ENCODE measurements at places on chromosomes 6 and 20.

DNA sequence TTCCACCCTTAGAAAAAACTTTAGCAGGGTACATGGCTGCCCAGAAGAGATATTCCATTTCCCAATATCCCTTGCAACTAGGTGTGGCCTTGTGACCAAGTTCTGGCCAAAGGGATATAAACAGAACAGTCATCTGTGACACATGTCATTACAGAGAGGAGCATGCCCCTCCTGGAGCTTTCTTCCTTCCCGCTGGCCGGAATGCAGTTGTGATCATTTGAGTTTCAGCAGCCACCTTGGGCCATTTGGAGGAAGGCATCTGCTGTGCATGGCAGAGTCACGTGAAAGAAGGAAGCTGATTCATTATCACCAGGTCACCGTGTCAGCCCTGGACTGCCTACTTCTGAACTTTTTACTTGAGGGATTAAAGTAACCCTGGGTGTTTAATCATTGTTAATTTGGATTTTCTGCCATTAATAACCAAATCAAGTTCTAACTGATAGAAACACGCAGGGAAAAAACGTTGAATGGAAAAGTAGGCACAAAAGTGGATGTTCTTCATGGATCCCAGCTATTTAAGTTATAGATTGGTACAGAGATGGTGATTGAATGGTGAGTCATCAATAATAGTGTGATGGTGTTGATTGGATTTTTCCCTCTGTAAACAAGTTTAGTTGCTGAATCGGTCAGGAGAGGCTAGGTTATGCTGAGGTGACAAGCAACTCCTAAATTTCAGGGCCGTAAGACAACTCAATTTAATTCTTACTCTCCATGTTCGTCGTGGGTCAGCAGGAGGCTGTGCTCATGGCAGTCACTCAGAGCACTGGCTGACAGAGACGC lies 80.7 kb upstream of the CCDC167 start:
- no peak for DNase-seq

DNA sequence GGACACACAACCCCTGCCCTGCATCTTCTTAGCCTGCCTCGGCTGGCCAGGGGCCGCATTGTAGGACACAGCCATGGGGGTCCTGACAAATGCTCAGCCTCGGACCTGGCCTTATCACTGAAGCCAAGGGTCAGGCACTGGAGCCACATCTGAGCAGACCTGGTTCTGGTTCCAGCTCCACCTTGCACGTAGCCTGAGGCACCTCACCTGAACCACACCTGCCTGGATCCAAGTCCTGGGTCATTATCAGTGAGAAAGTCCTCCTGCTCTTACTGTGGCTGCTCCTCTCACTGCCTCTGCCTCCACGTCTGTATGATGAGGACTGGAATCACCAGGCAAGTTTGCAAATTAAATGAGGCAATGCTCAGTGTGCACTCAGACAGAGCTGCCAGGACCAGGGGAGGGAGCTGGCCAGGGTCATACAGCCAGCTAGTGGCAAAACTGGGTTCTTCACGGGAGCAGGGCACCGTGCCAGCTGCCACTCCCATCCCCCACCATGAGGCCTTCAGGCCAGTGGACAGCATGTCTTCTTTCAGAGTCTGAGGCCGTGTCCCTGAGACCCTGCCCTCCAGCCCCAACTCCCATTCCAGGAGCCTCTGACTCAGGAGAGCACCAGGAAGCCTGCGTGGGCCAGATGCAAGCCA lies 40.2 kb downstream of the MRPL14 start:
- DNase-seq: no peak

DNA sequence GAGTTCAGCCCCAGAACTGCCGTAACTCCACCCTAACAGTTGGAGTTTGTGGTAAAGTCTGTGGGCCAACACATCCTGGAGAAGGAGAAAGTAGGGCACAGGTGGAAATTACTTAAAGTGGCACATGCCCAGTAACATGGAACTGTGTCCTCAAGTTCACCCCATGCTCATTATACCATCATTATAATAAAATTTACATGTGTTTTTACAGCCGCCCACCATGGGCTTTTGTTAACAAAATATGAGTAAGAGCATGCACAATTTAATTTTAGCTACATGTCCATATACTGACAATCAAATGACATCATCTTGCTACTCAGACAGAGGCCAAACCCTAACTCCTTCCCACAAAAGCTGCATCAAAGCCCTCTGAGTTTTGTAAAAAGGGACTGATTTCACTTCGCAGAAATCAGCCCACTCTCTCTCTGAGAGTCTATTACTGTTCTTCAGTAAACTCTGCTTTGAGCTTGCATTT lies 17.3 kb upstream of the ELOVL4 start:
- no peak for DNase-seq

DNA sequence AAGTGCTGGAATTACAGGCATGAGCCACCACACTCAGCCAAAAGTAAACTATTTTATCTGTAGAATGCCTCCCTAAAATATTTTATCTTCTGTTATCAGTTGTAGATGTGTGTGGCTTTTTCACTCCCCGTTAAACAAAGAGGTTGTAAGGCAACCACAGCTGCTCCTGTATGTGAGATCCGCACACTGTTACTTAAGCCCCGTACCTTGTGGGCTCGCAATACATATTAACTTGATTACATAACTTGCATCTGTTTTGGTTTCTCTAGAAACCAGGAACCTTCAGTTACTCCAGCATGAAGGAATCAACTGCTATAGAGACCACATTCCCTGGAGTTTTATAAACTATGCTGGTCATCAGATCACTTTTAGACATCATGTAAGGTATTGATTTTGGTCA lies 420.1 kb upstream of the SLC35B3 start:
- DNase-seq: no peak

DNA sequence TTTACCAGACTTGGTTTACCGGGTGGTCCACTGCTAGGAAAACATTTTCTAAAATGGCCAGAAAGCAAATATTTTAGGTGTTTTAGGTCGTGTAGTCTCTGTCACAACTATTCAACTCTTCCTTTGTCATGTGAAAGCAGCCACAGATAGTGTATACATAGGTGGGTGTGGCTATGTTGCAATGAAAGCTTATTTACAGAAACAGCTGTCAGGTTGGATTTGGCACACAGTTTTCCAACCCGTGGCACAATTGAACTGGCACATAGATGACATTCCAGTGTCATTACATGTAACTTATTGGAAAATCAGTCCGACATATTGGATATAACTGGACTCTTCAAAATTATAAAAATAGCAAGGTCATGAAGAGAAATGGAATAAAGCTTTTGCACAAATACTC lies 68.9 kb upstream of the KCNQ5 start:
- no peak for DNase-seq

DNA sequence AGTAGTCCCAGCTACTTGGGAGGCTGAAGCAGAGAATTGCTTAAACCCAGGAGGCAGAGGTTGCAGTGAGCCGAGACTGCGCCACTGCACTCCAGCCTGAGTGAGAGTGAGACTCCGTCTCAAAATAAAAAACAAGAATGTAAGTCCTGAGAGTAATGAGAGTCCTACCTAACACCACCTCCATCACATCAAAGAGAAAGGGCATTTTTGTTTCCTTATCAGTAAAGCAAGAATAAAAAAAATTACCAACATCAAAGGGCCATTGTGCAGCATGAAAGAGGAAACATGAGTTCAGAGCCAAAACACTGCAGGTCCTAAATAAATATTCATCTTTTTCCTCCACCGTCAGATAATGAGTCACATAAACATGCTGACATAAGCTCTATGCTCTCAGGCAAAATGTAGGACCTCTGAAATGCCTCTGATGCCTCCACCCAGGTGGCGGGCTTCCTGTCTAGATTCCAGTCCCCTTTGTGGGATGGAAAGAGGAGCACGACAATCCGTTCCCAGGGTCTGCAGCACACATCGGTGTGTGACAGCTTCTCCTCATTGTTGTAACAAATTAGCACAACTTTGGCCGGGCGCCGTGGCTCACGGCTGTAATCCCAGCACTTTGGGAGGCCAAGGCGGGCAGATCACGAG lies 7.2 kb downstream of the ATP9A start:
- no peak for DNase-seq

- no peak for DNase-seq
Observed at GRCh38 chr20:43974695-43975094, 60.0 kb downstream of the TOX2 start.

- DNase-seq: no peak
Observed at GRCh38 chr20:2521369-2522305, 12.9 kb upstream of the ZNF343 start.

DNA sequence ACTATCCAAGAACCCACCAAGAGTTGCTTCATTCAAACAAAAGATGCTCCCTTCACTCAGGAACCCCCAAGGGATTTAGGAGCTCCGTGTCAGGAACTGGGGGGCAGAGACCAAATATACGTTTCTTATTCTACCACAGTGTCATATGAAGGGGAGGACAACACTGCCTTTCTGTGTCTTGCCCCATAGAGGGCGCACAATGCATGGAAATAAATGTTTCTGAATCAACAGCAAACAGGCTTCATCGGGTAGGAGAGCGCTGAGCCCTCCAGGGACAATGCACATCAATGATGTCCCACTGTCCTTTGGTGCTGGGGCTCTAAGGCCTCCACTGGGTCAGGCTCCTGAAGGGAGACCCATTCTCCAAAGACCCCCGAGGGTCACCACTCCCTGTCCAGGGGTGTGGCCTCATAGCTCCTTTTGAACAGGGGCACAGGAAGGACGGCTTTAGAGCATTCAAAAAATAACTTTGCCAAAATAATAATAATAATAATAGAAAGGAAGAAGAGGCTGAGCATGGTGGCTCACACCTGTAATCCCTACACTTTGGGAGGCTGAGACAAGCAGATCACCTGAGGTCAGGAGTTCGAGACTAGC lies 31.1 kb downstream of the PLG start:
- peak; percentile 3 for DNase-seq

DNA sequence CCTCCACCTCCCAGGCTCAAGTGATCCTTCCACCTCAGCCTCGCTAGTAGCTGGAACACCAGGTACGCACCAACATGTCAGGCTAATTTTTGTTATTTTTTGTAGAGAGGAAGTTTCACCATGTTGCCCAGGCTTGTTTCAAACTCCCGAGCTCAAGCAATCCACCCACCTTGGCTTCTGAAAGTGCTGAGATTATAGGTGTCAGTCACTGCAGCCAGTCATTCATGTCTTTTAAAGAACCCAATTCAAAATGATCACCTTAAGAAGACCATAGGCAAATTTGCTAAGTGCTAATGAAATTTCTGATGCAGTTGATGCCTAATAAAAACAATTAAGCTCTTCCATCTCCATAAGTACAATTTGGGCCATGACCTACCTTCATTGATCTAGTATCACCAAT lies 2.6 kb upstream of the VNN2 start:
- no peak for DNase-seq

DNA sequence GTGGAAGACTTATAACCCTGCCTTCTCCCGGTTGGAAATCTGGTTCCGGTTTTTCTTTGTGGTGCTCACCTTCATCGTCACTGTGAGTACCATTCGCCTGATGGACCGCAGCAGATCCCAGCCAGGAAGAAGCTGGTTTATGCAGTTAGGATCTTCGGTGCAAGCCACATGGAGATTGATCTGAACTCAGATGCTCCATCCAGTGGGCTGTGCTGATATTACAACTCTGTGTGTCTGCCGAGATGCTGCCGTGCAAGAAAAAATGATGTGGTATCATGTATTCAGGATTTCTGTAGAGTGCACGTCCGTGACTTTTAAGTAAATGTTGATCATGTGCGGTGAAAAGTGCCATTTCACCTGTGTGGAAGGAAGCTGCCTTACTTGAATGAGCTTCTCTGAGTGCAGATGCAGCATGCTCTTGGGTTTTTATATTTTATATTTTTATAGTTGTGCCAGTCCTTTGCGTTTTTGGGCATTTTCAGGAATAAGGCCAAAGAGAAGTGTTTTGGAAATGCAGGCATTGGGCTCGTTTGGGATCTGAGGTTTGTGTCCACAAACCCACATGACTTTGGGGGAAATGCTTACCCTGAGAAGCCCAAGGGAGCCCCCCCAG lies 39.2 kb downstream of the DYNLT1 start:
- peak; percentile 34 for DNase-seq

DNA sequence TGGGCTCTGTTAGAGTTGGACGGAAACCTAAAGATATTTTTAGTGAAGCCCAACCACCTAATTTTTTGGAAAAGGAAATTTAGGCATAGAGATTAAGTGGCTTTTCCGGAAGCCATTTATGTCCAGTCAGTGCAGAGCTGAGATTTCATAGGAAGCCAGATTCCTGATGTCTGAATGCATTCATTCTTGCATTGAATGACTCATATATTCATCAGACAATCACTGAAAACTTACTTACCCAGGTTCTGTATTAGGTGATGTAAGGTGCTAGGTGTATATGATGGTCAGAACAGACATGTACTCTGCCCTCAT lies 4.1 kb downstream of the SH3BGRL2 start:
- DNase-seq: no peak

GRCh38 chr20:37490663-37491350 lies 30.2 kb upstream of the NNAT start:
- DNase-seq: no peak

- DNase-seq: no peak
Observed at GRCh38 chr6:149782337-149782736, 32.8 kb downstream of the PCMT1 start.

- no peak for DNase-seq
Observed at GRCh38 chr6:56032715-56033260, 157.4 kb upstream of the BMP5 start.

DNA sequence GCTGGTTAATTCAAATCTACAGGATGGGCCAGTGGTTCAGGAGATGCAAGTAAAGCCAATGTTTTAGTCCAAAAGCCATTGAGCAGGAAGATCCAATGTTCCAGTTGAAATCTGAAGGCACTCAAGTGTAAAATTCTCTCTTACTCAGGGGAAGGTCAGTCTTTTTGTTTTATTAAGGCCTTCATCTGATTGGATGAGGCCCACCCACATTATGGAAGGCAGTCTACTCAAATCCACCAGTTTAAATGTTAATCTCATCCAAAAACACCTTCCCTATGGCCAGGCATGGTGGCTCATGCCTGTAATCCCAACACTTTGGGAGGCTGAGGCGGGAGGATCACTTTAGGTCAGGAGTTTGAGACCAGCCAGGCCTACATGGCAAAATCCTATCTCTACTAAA lies 31.3 kb upstream of the BEND6 start:
- no peak for DNase-seq

GRCh38 chr6:43275801-43276576 lies 22.1 kb upstream of the SLC22A7 start:
- no peak for DNase-seq

DNA sequence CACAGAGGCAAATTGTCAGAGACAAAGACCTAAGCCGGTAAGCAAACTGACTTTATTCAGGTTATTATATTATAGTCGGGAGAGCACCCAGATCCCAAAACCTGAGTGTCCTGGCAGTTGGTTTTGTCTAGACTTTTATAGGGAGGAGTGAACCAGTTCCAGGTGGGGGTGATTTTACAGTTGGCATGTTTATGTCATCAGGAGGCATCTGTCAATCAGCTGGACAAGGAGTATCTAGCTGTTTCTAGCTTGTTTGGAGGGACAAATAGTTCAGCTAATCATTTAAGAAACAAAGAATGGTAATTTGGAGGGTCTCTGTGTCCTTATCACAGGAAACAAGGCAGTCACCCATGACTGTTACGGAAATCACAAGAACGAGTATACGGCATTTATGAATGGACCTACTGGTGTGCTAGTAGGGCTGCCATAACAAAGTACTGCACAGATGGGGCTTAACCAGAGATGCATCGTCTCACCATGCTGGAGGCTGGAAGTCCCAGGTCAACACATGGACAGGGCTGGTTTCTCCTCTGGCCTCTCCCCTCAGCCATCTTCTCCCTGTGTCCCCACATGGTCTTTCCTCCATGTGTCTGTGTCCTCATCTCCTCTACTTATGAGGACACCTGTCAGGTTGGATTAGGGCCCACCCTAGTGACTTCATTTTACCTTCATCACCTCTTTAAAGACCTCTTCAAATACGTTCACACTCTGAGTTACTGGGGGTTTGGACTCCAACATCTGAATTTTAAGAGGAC lies 122.7 kb downstream of the LY86 start:
- DNase-seq: no peak

- no peak for DNase-seq
Observed at GRCh38 chr6:41306187-41306854, 19.8 kb upstream of the TREM1 start.

All from GM04503 (cell line).